ENCODE measurements at places on chromosomes 4 and X. TPM values are rescaled to one million over a fixed set of nuclear protein-coding genes. Genes with fewer than 3 reads are reported as not detected.

CLDN34 gene
- total RNA-seq, result not detected

CT55 gene
- total RNA-seq, result not detected

FAM184B gene
- total RNA-seq, result not detected

- peaks cover 21% of the 10 kb centered on the region for H3K4me1 ChIP-seq
- peaks cover 2% of the 10 kb centered on the region for H3K36me3 ChIP-seq
- H3K27ac ChIP-seq, result no peak overlapping the region
- DNase-seq, result no peak
- H3K4me3 ChIP-seq, result no peak overlapping the region
Observed at GRCh38 chrX:110136136-110136535, 133.2 kb downstream of the TMEM164 start.

DNA sequence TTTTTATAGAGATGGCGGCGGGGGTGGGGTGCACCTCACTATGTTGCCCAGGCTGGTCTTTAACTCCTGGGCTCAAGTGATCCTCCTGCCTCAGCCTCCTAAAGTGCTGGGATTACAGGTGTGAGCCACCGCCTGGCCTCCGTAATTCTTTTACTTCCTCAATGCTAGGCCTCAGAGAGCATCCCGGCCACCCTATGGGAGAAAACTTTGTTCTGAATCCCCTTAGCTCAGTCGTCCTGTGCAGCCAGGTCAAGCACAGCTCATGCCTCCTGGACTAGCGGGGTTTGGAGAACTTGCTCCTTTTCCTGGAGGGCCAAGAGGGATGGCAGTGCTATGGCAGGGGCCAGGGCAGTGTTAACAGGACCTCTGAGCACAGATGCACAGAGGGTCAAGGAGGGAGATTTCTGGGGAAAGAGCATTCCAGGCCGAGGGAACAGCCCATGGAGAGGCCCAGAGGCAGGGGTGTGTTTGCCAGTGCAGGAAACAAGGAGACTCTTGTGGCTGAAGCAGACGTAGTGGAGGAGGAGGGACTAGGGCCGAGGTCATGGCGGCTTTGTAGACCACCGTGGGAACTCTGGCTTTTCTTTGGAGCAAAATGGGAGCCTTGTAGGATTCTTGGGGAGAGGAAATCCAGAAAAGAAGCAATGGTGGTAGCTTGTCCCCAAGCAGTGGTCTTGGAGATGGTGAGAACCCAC, 9.8 kb upstream of the TNIP2 start:
- DNase-seq, result no peak
- peaks cover 17% of the 10 kb centered on the region for H3K36me3 ChIP-seq
- peaks cover 15% of the 10 kb centered on the region for H3K4me1 ChIP-seq
- no peak overlapping the region for H3K27ac ChIP-seq

DNA sequence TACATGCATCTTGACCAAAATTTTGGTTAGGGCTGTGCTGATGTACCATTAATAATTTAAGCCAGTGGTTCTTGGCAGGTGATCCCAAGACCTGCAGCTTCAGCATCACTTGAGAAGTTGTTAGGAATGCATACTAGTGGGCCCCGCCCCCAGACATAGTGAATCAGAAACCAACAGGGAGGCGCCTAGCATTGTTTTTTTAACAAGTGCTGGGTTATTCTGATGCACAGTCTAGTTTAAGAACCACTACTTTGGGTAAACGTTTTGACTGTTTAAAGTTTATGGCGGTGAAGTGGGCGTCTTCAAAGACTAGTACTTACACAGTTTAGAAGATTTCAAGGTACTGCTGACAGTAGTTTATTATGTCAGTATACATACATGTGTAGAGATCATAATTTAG, 23.6 kb downstream of the FAM199X start:
- no peaks in the 10 kb centered on the region for H3K36me3 ChIP-seq
- no peak overlapping the region for H3K27ac ChIP-seq
- no peaks in the 10 kb centered on the region for H3K27me3 ChIP-seq
- DNase-seq, result no peak

- H3K27me3 ChIP-seq, result peaks cover 57% of the 10 kb centered on the region
- H3K4me1 ChIP-seq, result peaks cover 6% of the 10 kb centered on the region
- no peak overlapping the region for H3K4me3 ChIP-seq
- H3K27ac ChIP-seq, result no peak overlapping the region
- no peak for DNase-seq
Observed at GRCh38 chrX:13498238-13498637, 71.2 kb upstream of the EGFL6 start.

DNA sequence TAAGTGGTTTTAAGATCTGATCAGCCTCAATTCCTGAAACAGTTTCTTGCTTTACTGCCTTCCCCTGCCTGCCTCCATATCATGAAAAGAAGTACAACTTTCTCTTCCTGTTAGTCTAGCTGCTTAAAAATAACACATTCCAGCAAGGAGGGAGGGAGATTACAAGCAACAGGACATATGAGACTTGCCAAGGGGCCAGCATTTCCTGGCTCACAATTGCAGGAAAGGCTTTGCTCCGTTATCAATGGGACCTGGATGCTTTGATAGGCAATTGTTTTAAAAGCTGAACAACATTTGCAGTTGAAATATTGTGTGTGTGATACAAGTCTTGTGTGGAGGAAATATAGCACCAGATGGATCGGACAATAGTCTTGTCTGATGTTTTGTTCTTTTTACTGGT, 425.0 kb downstream of the FAT4 start:
- H3K4me3 ChIP-seq, result no peak overlapping the region
- H3K36me3 ChIP-seq, result no peaks in the 10 kb centered on the region
- H3K27me3 ChIP-seq, result no peaks in the 10 kb centered on the region
- no peaks in the 10 kb centered on the region for H3K4me1 ChIP-seq
- no peak for DNase-seq
- H3K27ac ChIP-seq, result no peak overlapping the region

GRCh38 chr4:160034501-160034900, 931.6 kb downstream of the RAPGEF2 start:
- no peaks in the 10 kb centered on the region for H3K4me1 ChIP-seq
- no peaks in the 10 kb centered on the region for H3K36me3 ChIP-seq
- H3K27me3 ChIP-seq, result no peaks in the 10 kb centered on the region
- H3K27ac ChIP-seq, result no peak overlapping the region
- H3K4me3 ChIP-seq, result no peak overlapping the region

GRCh38 chr4:82268826-82269193, 105.0 kb downstream of the HNRNPD start:
- H3K4me1 ChIP-seq, result peaks cover 12% of the 10 kb centered on the region
- DNase-seq, result no peak
- H3K36me3 ChIP-seq, result no peaks in the 10 kb centered on the region
- no peak overlapping the region for H3K4me3 ChIP-seq
- H3K27me3 ChIP-seq, result peaks cover 6% of the 10 kb centered on the region
- H3K27ac ChIP-seq, result no peak overlapping the region

DNA sequence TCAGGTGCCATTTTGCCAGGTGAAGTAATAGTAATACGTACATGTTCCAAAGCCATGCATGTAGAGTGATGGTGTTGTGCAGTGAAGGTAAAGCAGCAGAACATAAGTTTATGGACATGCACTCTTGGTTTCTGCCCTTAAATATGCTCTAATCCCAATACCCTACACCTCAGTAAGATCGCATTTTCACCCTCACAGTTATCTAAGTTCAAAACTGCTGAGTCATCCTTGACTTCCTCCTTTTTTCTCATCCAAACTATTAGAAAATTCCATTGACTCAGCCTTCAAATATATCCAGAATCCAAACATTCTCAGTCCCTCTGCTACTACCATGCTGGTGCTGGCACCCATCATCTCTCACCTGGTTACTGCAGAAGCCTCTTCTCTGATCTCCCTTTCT, 652.9 kb upstream of the IGFBP7 start:
- no peaks in the 10 kb centered on the region for H3K36me3 ChIP-seq
- no peaks in the 10 kb centered on the region for H3K4me1 ChIP-seq
- H3K27ac ChIP-seq, result no peak overlapping the region
- H3K27me3 ChIP-seq, result no peaks in the 10 kb centered on the region

DNA sequence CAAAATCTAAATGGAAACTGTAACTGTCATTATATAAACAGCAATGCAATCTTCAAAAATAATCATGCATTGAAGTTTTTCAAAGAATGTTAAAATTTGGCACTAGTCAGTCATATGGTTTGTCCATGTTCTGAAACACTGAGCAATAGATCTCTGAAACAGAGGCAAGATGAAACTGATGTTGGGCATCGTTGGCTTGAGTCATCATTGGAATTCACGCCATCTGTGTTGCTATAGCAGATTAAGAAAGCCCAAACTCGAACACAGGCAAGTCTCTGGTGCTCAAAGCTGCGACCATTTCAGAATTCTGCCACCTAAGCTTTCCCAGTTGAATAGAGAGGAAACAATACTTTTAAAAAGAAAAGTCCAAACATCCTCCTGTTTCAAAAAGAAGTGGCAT, 114.1 kb upstream of the PPARGC1A start:
- no peaks in the 10 kb centered on the region for H3K27me3 ChIP-seq
- H3K4me1 ChIP-seq, result no peaks in the 10 kb centered on the region
- no peak overlapping the region for H3K4me3 ChIP-seq
- no peak for DNase-seq
- no peak overlapping the region for H3K27ac ChIP-seq
- H3K36me3 ChIP-seq, result no peaks in the 10 kb centered on the region

DNA sequence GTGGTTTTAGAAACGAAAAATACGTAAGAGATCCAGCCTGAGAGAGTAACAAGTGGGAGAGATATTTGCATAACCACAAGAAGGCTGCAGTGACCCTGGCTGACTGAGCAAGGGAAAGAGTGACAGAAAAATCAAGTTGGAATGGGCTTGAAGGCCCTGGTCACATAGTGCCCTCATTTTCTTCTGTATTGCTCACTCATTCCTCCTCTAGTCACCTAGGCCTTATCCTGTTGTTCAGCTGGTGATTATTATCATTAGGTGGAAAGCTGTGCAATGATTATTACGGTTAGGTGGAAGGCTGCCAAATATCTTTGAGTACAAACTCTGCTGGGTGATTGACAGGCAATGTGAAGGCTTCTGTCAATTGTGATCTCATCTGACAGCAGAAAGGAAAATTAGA, 2384.1 kb downstream of the PCDH7 start:
- H3K36me3 ChIP-seq, result peaks cover 10% of the 10 kb centered on the region
- no peaks in the 10 kb centered on the region for H3K27me3 ChIP-seq
- DNase-seq, result no peak
- H3K4me1 ChIP-seq, result no peaks in the 10 kb centered on the region
- H3K27ac ChIP-seq, result no peak overlapping the region

DNA sequence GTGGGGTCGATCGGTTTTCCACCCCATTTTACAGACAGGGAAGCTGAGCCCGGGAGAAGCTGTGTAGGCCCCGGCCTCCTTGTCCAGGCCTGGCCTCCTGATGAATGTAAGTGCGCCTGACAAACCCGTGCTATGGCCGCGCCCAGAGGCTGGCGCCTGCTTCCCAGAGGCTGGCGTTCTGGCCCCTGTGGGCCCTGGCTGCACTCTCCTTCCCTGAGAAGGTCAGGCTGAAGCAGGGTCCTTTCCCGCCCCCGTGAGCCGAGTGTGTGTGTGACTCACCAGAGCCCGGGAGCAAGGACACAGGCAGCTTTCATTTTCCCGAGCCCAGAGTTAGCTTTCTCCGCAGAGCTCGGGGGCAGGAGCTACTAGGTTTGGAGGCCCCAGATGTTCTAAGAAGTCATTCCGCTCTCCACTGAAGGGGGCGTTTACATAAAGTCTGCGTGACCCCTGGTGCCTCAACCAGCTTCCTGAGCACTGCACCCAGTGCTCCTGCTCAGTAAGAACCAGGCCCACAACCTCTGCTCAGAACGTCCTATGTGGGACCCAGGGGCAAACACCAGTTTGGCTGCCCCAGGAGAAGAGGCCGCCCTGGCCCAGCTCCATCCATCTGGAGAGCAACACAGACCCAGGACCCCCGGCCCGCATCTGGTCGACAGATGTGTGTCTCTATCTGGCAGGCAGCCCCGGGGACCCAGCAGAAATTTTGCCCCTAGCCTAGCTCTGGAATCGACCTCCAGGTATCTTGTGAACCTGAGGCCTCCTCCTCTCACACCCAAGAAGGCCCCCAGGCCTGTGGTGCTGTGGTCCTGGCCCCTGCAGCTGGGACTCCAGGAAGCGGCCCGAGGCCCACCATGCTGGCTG, 13.6 kb downstream of the UVSSA start:
- H3K27ac ChIP-seq, result no peak overlapping the region
- no peak for DNase-seq
- peaks cover 2% of the 10 kb centered on the region for H3K36me3 ChIP-seq
- no peak overlapping the region for H3K4me3 ChIP-seq
- H3K27me3 ChIP-seq, result no peaks in the 10 kb centered on the region
- H3K4me1 ChIP-seq, result no peaks in the 10 kb centered on the region

DNA sequence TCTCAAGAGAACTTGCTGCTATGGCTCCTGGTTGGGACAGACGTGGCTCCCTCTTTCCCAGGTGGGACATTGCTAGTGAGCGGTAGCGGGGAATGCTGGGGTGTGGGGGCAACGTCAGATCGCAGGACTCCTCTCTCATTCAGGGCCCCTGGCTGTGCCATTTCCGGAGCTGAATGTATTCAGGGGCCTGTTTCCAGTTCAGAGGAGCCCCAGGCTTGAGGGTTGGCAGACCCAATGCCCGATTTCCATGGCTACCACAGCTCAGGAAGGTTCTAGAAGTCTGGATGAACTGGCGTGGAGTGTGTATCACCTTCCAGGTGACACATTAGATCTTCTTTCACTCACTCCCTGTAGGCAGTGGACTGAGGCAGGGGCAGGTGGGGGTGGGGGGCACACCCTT, 26.2 kb upstream of the CRMP1 start:
- H3K27me3 ChIP-seq, result peaks cover 8% of the 10 kb centered on the region
- H3K4me3 ChIP-seq, result no peak overlapping the region
- no peaks in the 10 kb centered on the region for H3K36me3 ChIP-seq
- H3K4me1 ChIP-seq, result no peaks in the 10 kb centered on the region

DNA sequence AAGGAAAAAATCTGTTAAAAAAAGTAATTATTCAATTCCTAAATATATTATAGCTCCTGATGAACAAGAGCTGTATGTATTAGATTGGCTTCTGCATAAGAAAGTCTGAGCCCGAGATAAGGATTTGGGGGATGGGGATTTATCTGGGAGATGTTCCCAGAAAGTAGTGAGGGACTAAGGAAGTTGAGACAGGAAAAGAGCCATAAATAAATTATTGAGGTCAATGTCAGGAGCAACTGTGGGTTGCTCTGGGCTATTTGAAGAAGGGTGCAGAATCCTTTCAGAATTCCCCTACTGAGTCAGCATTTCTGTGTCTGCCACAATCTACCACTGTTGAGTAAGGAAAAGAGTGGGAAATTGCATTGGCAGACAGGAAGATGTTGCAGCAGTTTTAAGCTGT, 3.1 kb upstream of the TDO2 start:
- H3K36me3 ChIP-seq, result no peaks in the 10 kb centered on the region
- H3K4me3 ChIP-seq, result no peak overlapping the region
- no peak for DNase-seq
- no peaks in the 10 kb centered on the region for H3K4me1 ChIP-seq

- peaks cover 5% of the 10 kb centered on the region for H3K27me3 ChIP-seq
- H3K27ac ChIP-seq, result no peak overlapping the region
Observed at GRCh38 chr4:140126261-140126660, 27.7 kb downstream of the MAML3 start.
